ENCODE measurements at places on chromosomes 3 and 15. TPM values are rescaled to one million over a fixed set of nuclear protein-coding genes. Genes with fewer than 3 reads are reported as not detected.

The MOBP gene
- 0.16 TPM for polyA plus RNA-seq

The PROS1 gene
- 5.4 TPM for polyA plus RNA-seq

The ZNF445 gene
- polyA plus RNA-seq: 5.0 TPM

The SIDT1 gene
- polyA plus RNA-seq: 12.6 TPM

The ROPN1B gene
- 0.21 TPM for polyA plus RNA-seq

The ACP3 gene
- 2.5 TPM for polyA plus RNA-seq

The TMF1 gene
- polyA plus RNA-seq: 13.6 TPM

The CGNL1 gene
- polyA plus RNA-seq: 5.7 TPM

The MRPL46 gene
- 29.7 TPM for polyA plus RNA-seq

The HRG gene
- polyA plus RNA-seq: 0.02 TPM

The RAD51 gene
- 1.2 TPM for polyA plus RNA-seq

The AGTR1 gene
- 2.1 TPM for polyA plus RNA-seq

The OCA2 gene
- polyA plus RNA-seq: 1.2 TPM

The RARB gene
- polyA plus RNA-seq: 0.89 TPM

The AP3B2 gene
- 5.0 TPM for polyA plus RNA-seq

The PLA2G4B gene
- 45.4 TPM for polyA plus RNA-seq

The TPRG1 gene
- 3.2 TPM for polyA plus RNA-seq

The BAHD1 gene
- polyA plus RNA-seq: 19.1 TPM

The FEZF2 gene
- 18.4 TPM for polyA plus RNA-seq

The ARGFX gene
- 0.05 TPM for polyA plus RNA-seq

The DLG1 gene
- 37.6 TPM for polyA plus RNA-seq

Measured in thymus (tissue), 14 donors.